ENCODE measurements at places on chromosomes 12 and 14.

DNA sequence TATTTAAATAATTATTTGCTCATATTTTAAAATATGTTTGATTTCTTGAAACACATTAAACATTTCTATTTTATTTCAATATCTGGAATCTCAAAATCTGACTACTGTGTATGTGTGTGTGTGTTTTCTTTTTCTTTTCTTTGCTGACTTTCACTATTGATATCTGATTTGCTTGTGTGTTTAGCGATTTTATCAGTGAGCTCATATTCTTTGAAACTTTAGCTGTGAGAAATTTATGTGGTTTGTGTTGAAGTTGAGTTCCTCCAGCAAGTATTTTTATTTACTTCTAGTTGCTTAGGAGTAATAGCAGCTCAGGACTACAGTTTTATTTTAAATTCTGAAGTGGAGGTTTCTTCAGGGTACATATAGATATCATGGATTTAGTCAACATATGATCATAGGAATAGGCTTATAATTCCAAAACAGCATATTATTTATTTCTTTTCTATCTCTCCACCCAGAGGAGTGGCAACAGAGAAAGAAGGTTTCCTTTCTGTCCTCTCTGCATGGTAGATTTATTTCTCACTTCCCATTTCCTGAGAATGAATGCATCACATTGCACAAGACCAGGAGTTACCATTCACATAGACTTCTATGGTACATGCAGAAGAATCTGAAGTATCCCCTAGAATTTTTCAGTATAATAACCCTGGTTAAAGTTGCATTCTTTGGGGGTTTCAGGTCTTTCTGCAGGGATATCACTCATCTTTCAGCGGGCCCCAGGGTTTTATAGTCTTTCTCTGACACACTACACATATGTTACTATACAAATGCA is 60.5 kb downstream of the PTPRQ start:
- no peak for DNase-seq

DNA sequence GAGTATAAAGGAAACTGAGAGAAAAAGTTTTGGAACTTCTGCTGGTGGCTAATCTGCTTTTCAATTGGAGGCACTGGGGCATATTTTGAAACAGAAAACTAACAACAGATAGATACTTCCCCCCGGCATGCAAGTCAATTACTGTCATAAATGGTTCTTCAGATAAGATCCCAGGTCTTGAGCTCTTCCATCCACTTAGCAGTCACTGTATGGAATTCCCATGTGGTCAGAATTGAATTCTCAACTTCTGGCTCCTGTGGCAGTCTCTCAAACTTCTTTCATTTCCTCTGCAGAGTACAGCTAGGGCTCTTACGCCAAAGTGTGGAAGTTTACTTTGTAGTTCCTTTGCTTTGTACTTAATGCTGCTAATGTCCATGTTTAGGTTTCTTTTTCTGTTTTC is 452.2 kb downstream of the IPO8 start:
- DNase-seq, result no peak

- DNase-seq, result no peak
Measured at GRCh38 chr12:50733706-50734105, 30.2 kb upstream of the ATF1 start.

GRCh38 chr14:68936980-68937379 is 42.1 kb downstream of the ACTN1 start:
- DNase-seq, result no peak

DNA sequence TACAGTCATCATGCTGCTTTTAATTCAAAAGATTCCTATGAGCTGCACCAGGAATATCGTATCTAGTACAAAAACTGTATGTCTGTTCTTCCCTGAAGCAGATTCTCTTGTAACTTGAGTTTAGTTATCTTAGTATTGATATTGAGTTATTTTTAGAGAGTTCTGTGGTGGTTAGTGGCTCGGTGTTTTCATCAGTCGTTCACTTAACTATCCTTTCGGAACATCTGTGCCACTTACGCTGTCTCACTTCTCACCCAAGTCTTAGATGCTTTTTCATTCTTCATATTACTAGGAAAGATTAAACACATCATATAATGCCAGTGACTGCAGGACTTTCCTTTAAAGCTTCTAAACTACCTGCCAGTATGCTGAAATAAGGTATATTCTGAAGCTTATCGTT is 251.0 kb downstream of the FBXL14 start:
- no peak for DNase-seq

DNA sequence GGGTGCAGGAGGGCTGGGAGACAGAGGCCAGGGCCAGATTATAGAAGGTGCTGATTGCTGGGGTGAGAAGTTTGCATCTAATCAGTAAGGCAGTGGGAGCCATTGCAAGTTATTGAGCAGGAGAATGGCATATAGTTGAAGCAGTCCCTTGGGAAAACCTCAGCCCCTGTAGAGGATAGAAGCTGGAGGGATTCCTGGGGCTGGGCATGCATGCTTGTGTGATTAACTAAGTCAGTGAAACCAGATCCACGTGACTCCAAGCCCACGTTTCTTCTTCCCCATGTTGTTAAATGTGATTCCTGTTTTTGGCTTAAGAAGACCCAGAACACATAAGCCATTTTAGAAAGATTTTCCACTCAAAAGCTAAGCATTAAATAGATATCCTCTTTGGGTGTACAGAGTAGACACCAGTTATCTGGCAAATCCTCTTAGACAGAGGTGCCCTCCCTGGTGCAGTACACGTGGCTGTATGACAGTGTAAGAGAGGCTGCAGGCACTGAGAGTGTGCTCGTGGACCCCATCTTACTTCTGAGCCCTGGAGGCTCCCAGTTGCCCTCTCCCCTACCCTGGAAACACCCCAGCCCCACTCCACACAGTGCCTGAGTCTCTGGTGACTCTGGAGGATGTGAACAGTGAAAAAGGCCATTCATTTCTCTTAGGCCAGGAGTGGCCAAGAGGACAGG is 3.2 kb downstream of the C14orf132 start:
- no peak for DNase-seq

GRCh38 chr14:55771242-55771981 is 191.4 kb downstream of the KTN1 start:
- DNase-seq, result peak; percentile 28

DNA sequence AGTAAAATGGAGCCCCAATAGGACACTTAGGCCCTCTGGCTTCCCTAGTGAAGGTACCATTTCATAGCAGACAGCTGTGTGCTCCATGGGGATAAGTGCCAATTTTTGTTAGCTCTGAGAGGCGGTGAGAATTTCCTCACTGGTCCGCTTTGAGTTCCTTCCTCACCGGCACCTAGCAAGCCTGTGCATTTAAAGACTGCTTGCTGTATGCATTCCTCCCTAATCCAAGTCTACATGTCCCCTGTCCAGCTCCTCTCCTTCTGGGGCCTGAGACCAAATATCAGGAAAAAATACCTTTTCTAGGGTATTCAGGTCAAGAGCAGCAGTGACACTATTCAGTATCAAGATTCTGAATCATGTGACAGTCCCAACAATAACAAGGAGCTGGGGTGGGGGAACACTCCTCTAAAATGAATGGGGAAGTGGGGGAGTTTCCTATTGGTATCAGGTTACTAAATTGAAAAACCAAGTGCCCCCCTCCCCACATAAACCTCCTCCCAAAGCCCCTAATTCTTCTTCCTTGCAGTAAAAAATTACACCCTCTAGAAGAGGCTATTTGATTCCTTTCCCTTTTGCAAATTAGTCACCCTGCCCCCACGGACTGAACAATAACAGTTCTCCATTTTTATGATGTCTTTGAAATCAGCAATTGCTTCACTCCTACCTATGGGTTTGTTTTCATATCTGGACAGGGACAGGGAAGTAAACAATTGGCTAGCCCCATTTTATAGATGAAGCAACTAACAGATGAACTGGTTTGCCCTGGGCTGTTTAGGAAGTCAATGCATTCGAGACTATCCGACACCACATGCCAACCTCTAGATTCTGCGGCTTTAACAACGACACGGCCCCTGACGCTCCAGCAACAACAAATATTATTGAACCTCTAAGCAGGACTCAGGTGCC is 28.9 kb downstream of the BCL11B start:
- no peak for DNase-seq

GRCh38 chr14:76467711-76468155 is 91.8 kb downstream of the ESRRB start:
- DNase-seq, result peak; percentile 79

GRCh38 chr12:6534945-6535696 is 804 bp downstream of the GAPDH start:
- DNase-seq, result peak; percentile 70

DNA sequence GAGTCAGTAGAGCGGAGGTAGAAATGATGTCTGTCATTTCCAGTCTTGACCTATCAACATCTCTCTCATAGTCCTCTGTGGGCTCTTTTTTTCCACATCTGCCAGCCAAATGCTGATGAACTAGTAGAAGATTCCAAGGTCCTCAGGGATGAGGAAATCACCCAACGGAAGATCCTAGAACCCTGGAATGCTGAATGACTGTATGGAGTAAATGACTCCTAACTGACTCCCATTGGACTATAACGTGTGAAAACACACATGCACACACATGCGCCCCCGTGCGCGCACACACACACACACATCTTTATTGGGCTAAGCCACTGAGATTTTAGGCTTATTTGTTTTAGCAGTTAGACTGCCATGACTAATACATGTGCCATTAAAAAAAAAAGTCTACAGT is 159.2 kb downstream of the MYRFL start:
- no peak for DNase-seq

GRCh38 chr12:23771240-23771949 is 178.1 kb downstream of the SOX5 start:
- DNase-seq, result peak; percentile 86
